ENCODE measurements at places on chromosomes 6 and 20. TPM values are rescaled to one million over a fixed set of nuclear protein-coding genes. Genes with fewer than 3 reads are reported as not detected.

DNA sequence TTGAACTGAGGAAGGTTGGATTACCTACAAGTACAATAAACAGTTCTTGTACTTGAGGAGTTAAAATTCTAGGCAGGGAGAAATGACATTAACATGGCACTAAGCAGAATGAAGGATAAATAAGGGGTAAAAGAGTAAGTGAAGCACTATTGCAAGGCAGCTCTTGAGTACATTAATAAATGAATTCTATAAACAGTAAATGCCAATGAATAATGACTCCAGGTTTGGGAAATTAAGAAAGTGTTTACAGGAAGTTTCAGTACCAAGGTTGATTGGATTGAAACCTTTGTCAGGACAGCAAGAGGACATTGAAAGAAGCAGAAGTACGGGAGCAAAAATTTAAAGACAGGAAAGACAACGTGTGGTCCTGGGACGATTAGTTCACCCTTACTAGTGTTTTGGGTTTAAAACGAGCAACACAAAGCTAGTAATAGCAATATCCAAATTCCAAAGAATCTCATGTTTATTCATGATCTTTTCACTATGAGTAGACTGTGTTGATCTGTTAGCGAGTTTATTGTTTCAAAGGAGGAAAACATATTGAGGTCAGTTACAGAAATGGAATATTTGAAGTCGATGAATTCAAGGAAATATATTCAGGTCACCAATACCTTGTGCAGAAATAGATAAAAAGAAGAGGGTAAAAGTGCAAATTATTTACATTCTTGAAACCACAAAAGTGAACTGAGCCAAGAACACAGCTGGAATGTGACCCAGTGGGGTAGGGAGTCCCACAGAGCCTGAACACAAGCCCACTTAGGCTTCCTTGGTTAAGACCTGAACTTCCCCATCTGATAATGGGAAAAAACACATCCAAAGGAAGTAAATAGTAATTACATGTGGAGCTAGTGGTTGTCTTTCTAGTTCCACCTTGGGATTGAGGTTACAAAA lies 80.8 kb downstream of the MKKS start:
- no peak for DNase-seq

GRCh38 chr6:14252271-14252850 lies 134.8 kb downstream of the CD83 start:
- DNase-seq, result no peak

GRCh38 chr6:79635232-79635543 lies 4.1 kb downstream of the SH3BGRL2 start:
- DNase-seq, result no peak

- DNase-seq, result no peak
These were observed 719 bp downstream of the SMPD2 start for GRCh38 chr6:109441069-109441816.

GRCh38 chr6:159761129-159761872 lies 544 bp upstream of the ACAT2 start:
- no peak for DNase-seq

- DNase-seq, result no peak
These were observed 33.9 kb downstream of the ITPR3 start for GRCh38 chr6:33654831-33655554.

- DNase-seq, result no peak
These were observed 11.1 kb downstream of the UCKL1 start for GRCh38 chr20:63945031-63945658.

- peak; percentile 87 for DNase-seq
These were observed at the start of gene EIF6 for GRCh38 chr20:35284267-35284991. TSS of gene EIF6 (minus strand) at chr20:35284772. CDS start at chr20:35284487, 285 bp downstream.

TM9SF4 gene
- total RNA-seq, result 57.7 TPM

RBPJL gene
- total RNA-seq, result not detected

LAMA4 gene
- 80.6 TPM for total RNA-seq

TNXB gene
- 0.60 TPM for total RNA-seq

RIPPLY2 gene
- total RNA-seq, result not detected

GINS1 gene
- 11.4 TPM for total RNA-seq

HLA-DRB5 gene
- total RNA-seq, result not detected

Data from HFFc6 (cell line).